ENCODE measurements at places on chromosomes 16 and 17. TPM values are rescaled to one million over a fixed set of nuclear protein-coding genes. Genes with fewer than 3 reads are reported as not detected.

Gene KRTAP4-1
- total RNA-seq: not detected

Gene NOTUM
- 0.52 TPM for total RNA-seq

Gene TMEM88
- total RNA-seq: 7.3 TPM

Gene TGFB1I1
- total RNA-seq: 30.8 TPM

Gene TMC7
- total RNA-seq: 3.1 TPM

Gene SULT1A1
- total RNA-seq: 2.6 TPM

Gene EVPL
- under 0.01 TPM for total RNA-seq

Gene CMTM1
- not detected for total RNA-seq

Gene MPO
- total RNA-seq: 14.1 TPM

Gene DUSP3
- total RNA-seq: 39.7 TPM

Gene NPIPA8
- 1.0 TPM for total RNA-seq

Gene TEKT5
- not detected for total RNA-seq

Gene DHX38
- total RNA-seq: 53.2 TPM

Gene BOLA2B
- 23.5 TPM for total RNA-seq

Gene C17orf100
- total RNA-seq: not detected

Gene SETD1A
- 3.7 TPM for total RNA-seq
